GF-D8 (cell line): ENCODE measurements at places on chromosomes 6 and 20.

GRCh38 chr6:118212451-118213173, 305.5 kb downstream of the SLC35F1 start:
- DNase-seq, result no peak

DNA sequence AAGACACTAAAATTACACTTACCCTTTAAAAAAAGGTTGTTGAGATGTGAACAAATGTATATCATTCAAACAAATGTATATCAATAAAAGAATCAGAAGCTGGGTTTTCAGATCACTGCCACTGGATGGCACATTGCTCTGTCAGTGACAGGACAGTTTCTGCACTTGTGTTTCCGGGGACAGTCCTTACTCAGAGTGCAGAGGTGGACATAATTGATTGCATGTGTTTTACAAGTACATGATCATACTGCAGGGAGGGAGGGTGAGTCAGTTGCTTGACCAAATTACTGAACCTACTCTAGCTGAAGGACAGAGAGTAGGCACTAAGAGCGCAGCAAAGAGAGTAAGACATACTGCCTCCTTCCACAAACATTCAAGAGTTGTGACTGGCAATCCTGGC, 302.3 kb downstream of the TENT5A start:
- DNase-seq, result no peak

GRCh38 chr6:88349511-88349910, 183.4 kb upstream of the CNR1 start:
- DNase-seq, result no peak

DNA sequence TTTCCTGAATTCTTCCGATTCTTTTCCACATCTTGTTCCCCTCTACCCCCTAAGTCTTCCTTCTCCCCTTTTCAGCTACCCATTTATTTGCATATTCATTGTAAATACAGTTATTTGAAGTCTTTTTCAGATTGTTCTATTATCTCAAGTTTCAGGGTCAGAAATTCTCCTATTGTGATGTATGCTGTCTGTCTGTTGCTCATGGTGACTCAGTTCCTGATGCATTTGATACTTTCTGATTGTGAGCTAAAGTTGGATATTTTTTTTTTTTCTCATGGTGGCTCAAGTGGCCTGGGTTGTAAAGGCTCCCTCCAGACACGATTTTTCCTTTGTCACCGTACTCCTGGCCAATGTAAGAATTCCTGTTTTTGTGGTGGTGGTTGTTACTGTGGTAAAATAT, 4.9 kb upstream of the PI16 start:
- DNase-seq, result no peak

DNA sequence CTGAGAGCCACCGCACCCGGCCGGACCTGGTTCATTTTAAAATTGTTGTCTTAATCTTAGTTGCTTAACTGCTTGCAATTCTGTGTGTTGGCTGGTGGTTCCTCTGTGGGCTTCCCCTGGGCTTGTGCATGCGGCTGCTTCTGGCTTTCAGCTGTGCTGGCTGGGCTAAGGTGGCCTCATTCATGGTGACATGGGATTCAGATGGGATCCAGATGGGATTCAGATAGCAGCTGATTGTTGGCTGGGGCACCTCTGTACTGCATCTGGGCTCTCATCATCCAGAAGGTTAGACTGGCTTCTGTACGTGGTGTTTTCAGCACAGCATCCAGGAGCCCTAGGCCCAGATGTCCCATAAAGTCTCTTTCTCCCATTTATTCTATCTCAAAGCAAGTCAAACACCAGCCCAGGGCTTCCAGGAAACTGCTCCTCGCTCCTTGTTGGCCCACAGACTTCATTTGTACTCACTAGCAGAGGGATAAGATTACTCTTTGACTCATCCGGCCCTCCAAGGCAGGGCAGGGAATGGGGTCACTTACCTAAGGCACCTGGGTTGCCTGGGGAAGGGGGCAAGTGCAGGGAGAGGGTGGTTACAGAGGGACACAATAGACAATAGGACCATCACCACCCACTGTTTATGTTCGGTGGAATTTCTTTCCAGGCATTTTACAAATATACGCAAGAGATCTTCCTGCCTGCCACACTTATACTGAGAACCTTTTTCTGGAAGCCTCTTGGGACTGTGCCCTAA, 10.2 kb upstream of the PEDS1 start:
- no peak for DNase-seq

DNA sequence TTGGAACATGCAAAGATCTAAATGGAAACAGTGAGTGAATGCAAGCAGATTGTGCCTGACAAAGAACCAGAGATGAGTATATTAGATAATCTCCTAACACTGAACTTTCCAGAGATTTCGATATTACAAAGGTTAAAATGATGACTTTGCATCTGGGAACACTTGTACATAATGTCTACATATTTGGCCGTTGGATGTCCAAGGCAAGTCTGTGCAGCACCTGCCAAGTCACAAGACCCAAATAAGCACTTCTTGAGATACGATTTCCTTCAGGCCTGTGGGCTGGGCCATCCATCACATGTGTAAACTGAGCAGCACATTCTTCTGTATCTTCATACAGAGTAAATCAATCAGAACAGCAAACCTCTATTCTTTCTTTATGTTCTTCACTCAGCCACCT, 32.5 kb upstream of the SMLR1 start:
- DNase-seq, result no peak

DNA sequence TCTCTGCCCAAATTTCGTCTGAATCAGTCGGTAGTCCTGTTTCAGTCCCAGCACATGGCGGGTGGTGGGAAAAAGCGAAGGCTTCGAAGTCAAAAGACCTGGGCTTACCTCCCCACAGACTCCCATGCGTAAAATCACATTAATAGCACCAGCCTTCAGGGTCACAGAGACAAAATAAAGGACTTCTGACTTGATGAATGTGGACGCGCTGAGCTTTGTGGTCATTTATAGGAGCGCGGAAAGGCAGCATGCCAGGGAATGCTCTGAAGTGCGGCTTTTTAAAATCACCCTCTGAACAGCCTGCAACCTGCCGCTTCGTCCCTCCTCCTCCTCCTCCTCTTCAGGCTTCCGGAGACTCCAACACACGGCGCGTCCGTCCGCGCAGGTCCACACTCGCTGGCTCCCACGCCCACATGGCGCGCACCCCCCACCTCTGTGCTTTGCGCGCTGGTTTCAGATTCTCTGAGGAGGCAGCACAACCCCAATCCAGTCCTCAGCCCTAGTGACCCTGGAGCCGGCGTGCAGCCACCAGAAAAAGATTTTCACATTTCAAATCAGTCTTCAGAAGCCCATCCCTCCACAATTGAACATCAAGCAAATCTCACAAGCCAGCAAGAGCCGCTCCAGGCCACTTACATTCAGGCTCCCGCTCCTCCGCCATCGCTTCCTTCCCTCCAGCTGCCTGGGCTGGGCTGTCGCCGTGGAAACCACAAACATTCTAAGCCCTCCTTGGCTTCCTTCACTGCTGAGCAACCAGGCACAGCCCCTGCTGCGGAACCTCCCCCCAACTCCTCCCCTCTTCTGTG, at the start of gene C6orf118:
C6orf118 (minus strand) TSS at position 680 of the 806 bp plus-strand sequence; CDS start at position 661, 19 bp downstream.
- DNase-seq, result no peak

DNA sequence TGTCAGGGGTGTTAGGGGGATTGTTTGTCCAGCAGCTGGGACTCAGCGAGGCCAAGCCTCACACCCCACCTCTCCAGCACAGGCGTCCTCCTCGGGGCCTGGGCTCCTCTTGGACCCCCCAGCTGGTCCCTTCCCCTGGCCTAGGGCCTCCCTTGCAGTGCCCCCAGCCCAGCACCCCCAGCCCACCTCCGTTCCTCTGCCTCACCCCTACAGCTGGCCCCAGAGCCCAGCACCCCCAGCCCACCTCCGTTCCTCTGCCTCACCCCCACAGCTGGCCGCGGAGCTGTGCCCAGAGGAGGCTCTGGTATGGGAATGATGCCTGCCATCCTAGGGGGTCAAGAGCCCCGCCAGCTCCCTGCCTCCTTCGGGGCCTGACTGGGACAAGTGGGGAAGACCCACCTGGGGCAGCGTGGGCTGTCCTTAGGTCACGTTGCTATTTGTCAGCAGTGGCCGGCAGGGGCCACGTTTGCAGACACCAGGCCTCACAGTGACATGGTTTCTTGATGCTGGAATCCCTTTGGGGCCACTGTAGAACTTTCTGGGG, 7.9 kb upstream of the COL20A1 start:
- no peak for DNase-seq

GRCh38 chr6:13311155-13311554, 17.2 kb downstream of the TBC1D7 start:
- no peak for DNase-seq

DNA sequence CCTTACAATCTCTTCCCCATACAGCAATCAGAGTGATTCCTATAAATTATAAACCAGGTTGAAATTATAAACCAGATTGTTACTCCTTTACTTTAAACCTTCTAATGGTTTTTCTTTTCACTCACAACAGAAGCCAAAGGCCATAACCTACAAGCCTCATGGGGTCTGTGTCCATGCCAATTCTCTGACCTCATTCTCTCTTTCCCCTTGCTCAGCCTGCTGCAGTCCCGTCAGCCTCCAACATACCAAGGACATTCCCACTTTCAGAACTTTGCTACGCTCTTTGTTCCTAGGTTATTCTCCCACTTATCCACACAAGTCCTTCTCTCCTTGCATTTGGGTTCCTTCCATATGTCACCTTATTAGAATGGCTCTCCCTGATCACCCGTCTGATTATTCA, 277.9 kb upstream of the TCF21 start:
- DNase-seq, result no peak

- DNase-seq, result no peak
These were observed 332 bp downstream of the GRIK2 start for GRCh38 chr6:101393829-101394251.

GRCh38 chr20:35767683-35768481, 3.9 kb upstream of the PHF20 start:
- peak; percentile 86 for DNase-seq

GRCh38 chr20:55888685-55889084, 116.6 kb downstream of the CBLN4 start:
- DNase-seq, result no peak

DNA sequence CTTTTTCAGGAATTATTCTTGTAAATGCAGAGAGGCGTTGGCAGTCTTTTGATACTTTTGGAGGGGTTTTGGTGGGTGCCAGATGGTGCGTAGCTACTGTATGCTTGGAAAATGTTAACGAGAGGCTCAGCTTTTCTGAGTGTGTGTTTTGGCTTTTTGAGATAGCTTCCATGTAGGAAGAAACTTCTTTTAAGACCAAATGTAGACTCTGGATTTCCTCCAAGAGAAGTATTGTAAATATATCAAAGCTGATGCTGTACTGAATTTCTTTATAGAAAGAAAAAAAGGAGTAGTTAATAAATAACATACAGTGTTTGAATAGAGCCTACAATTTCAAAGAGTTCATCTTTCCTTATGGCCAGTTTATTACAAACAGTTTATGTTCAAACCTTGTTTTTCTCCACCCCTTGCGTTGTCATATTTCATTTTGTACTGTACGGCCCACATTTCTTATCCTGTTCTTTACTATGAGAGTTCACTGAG, 16.7 kb downstream of the TIAM2 start:
- no peak for DNase-seq

GRCh38 chr20:61803416-61803914, 262.2 kb downstream of the TAF4 start:
- DNase-seq, result no peak

GRCh38 chr20:40571639-40572038, 117.4 kb downstream of the MAFB start:
- no peak for DNase-seq

DNA sequence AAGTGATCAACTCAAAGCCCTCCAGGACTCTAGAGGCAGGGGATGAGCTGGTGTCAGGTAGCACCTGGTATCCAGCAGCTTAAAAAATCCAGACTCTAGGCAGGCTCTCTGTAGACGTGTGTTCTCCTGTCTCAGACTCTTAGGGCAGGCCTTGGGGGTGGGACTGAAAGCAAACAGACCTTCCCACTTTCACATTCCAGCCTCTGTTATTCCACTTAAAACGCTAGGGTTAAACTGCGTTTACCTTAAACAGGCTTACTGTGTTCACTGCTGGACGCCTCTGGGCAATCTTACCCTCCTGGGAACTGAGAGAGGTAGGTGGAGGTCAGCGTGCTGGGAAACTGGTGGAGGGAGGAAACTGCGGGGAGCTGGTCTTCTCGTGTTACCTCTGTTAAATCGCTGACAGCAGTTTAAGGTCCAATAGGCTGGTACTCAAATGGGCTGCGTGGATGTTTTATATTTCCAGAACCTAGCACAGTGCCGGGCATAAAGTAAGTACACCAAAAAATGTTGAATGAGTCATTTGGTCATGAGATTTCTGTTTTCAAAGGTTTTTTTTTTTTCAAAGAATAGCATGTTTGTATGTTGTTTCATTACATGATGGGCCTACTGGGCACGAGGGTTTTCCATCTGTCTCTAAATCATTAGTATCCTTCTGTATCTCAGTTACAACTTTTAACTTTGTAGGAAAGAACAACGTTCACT, at the start of gene GCNT2:
GCNT2 (plus strand) TSS at position 248 of the 705 bp plus-strand sequence. CDS start 7,561 bp downstream, outside the sequence.
- peak; percentile 21 for DNase-seq

DNA sequence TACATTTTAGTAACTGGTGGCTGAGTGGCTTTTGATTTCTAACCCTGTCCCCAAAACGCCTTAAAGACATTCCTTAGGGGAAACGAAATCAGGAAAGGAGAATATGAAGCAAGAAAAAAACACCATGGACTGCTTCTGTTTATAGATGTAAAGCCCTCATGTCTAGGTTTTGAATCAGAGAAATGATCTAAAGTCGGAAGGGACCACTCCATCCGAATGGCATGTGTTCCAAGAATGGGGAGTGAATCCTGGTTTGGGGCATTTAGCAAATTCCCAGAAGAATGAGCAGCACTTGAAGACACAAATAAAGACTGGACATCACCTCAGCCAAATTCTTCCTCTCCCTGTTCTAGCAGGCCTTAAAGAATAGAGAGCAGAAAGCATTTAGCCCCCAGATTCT, 65.6 kb downstream of the CAP2 start:
- DNase-seq, result no peak

- no peak for DNase-seq
These were observed 3.7 kb upstream of the RFPL4B start for GRCh38 chr6:112343390-112343789.

DNA sequence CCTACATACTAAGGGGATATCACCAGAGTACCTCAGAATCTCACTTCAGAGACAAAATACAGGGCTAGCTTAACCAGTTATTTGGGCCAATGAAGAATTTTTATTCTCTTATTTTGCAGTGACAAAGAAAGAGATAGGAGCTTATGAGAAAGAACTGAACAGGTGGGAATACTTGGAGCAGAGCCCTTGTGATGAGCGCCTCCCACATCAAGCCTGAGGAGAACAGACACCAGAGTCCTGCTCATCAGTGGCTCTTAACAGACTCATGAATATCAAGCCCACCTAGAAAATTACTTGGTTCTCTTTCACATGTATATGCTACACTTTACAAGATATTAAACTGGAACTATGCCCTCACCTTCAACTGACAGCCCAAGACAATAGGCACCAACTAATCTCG, 99.0 kb downstream of the FAXC start:
- DNase-seq, result no peak

- no peak for DNase-seq
These were observed 35.2 kb downstream of the SMLR1 start for GRCh38 chr6:130862370-130862769.
